ENCODE measurements at places on chromosomes 16 and 17. TPM values are rescaled to one million over a fixed set of nuclear protein-coding genes. Genes with fewer than 3 reads are reported as not detected.
A peak's percentile ranks its signal among the peaks of the same experiment; 100 is the strongest.

DNA sequence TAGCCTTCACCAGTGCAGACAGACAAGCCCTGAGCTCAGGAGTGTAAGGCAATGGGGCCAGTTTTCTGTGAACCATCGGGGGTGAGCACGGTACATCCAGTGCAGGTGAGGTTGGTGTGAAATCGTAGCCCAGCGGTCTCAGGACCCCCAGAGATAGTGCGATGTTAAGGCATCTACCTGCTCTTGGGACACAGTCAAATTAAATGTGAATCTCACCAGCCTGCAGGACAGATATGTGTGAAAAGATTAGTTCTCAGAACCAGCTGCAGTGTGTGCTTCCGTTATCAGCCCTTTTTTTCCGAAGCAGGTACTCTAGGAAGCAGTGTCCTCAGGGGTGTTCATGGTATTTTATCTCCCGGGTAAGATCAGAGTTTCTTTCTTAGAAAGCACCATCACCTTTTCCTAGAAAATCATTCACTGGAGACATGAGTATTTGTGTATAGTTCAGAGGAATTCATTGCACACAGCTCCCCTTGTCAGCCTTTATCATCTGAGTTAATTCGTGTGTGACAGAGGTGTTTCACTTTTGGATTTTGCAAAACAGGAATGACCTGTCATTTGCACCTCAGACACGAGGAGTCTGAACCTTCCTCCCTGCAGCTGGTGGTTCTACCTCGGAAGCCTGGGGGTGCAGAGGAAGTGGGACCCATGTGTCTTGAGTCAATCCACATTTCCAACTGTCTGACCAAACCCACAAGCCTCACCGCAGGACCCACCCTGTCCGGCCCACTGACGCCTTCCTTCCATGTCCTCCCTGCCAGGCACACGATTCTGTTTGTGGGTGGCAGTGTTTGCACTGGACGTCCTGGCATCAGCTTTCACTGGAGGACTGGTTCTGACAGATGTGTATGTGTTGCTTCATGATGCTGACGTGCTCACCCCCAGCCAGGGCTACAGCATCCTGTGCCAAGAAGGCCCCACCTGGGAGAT lies 107.8 kb downstream of the CLEC16A start:
- ATAC-seq = no peak

Gene TP53TG3F
- total RNA-seq = not detected

DNA sequence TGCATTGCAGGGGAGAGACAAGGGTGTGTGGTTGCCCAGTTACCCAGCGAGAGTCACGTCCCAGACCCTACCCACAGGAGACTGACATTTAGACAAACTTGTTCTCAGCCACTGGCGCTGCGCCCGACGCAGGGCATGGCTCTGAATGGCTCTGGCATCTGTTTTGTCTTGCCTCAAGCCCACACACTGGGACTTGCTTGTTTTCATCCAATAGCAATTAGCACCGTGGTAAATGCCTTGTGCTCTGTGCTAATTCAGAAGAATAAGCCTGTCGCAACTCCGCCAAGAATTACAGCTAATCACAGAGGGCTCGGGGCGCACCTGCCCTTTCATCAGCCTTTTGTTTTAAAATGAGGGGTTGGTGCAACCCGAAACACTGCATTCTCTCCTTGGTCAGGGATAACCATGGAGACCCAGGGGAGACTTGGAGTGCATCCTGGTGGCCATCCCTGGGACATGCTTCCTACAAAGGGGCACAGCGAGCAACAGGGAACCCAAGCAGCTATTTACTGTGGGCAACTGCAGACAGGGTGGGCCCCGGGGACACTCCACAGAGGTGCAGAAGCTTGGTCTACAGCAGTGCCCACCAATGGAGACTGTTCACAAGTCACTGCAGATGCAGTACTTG lies 220.6 kb upstream of the ZFHX3 start:
- ATAC-seq = peak; percentile 62

DNA sequence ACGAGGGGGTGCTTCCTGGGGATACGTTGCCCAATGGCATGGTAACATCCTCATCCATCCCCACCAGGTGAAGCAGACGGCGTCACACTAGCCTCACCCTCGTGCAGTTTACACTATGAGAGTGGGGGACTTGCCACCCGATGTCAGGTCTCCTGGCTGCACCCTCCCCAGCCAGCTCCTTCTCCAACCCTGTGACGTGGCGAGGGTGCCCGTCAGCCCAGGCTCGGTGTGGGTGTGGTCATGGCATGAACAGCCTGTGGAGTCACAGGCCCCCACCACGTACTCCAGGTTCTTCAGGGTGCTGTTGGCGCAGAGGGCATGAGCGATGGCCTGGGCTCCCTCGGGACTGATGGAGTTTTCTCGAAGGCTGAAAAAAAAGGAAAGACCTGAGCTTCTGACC lies 28.3 kb downstream of the NLRC3 start:
- no peak for ATAC-seq

Gene PRKCB
- total RNA-seq = 3.8 TPM

- no peak for ATAC-seq
These were observed 38.0 kb downstream of the MMP15 start for GRCh38 chr16:58063377-58064076.

DNA sequence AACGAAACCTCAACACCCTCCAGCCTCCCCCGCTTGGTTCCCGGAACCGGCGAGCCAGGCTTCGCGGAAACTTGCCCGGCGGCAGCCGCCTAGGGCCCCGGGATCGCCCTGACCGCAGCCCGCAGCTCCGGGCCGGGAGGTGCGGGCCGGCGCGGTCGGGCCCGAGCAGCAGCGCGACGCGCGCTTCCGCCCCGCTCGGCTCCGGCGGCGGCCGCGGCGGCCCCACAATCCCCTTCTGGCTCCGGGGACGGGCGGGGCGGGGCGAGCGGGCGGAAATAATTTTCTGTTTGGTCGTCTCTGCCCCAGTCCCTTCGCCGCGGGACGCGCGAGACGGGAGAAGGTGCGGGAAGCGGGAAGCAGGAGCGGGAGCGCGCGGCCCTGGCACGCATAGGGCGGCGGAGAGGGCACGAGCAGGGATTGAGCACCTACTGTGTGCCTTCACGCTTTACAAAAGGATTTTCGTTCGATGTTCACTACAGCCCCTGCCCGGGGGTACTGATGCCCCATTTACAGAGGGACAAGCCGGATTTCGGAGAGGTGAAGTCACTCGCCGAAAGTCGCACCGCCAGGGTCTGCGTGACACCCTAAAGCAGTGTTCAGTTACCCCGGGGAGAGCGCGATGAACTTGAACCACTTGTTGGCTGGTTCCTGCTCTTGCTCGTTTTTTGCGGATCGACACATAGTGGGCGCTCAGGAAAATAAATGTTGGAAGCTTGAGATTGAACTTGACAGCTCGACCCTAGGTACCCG lies 2.7 kb upstream of the MLLT6 start:
- peak; percentile 59 for ATAC-seq

Gene PABPN1L
- not detected for total RNA-seq

DNA sequence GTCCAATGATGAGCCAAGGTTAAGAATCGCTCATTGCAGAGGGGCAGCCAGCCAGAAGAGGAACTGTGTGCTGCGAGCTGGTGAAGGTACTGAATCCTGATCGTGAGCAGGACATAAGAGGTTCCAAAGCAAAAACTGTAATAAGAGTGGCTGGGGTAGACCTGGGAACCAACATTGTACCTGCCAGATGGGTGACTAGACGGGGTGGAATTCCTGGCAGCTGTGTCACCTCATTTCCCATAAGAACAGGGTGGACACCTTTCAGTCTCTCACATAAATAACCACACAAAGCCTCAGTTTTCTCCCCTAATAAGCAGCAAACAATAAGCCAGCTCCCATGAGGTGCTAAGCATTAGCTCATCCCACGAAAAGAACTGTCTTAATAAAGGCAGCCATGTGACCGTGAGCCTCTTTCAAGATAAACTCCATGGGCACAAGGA lies 290.3 kb downstream of the SOX9 start:
- no peak for ATAC-seq

DNA sequence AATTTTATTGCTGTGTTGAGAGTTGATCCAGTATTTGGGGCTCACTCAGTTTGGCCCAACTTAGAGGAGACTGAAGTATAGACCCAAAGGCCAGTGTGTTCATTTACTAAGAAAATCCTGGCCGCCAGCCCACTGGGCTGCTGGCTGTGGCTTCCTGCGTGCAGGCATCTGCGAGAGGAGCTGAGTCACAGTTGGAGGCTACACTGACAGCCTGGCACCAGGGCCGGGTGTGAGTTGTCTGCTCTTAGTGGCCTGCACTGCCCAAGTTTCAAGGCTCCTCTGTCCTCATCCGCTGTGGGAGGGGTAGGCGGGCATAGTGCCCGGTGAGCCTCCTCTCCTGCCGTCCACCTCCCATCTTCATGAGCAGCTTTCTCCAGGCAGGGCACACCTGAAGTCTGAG lies 54.2 kb downstream of the PLD6 start:
- peak; percentile 66 for ATAC-seq

Gene DNAH3
- 0.20 TPM for total RNA-seq

Gene KRTAP1-1
- total RNA-seq = not detected

DNA sequence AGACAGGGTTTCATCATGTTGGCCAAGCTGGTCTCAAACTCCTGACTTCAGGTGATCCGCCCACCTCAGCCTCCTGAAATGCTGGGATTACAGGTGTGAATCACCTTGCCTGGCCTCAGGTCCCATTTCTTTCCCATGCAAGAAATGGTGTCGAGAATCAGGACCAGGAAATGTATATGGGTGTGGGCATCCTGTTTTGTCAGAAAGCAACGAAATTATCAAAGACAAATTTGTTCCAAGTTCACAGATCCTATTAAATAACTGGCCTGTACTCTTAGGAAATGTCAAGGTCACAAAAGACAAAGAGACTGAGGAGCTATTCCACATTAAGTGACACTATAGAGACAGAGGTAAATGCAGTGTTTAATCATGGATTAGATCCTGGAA lies 17.1 kb upstream of the ST6GALNAC1 start:
- no peak for ATAC-seq

GRCh38 chr17:42908872-42909700 lies 8.5 kb downstream of the G6PC1 start:
- no peak for ATAC-seq

DNA sequence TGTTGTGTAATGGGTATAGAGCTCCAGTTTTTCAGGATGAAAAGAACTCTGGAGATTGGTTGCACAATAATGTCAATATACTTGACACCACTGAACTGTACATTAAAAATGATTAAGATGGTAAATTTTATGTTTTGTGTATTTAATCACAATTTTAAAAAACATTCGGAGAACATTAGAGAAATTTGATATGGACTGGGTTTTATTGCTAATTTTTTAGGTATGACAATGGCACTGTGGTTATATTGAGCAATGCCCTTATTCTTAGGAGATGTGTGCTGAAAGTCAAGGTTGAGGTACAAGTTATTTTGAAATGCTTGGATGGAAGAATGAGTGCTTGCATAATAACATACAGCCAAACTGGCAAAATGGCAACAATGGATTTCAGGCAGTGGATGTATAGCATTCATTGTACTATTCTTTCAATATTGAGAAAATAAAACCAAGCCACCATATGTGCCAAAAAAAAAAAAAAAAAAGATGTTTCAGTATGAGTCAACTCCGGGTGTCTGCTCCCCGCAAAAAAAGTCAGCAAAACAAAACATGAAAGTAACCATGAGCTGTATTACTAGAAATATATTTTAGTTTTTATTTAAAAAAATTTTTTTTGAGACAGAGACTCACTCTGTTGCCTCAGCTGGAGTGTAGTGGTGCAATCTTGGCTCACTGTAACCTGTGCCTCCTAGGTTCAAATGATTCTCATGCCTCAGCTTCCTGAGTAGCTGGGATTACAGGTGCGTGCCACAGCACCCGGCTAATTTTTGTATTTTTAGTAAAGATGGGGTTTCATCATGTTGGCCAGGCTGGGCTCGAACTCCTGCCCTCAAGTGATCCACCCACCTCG lies 19.8 kb downstream of the HOXB1 start:
- ATAC-seq = no peak

Gene TM4SF5
- total RNA-seq = not detected

- no peak for ATAC-seq
These were observed 1.5 kb downstream of the ABCC1 start for GRCh38 chr16:15950869-15951268.

Gene AOC2
- 2.7 TPM for total RNA-seq

DNA sequence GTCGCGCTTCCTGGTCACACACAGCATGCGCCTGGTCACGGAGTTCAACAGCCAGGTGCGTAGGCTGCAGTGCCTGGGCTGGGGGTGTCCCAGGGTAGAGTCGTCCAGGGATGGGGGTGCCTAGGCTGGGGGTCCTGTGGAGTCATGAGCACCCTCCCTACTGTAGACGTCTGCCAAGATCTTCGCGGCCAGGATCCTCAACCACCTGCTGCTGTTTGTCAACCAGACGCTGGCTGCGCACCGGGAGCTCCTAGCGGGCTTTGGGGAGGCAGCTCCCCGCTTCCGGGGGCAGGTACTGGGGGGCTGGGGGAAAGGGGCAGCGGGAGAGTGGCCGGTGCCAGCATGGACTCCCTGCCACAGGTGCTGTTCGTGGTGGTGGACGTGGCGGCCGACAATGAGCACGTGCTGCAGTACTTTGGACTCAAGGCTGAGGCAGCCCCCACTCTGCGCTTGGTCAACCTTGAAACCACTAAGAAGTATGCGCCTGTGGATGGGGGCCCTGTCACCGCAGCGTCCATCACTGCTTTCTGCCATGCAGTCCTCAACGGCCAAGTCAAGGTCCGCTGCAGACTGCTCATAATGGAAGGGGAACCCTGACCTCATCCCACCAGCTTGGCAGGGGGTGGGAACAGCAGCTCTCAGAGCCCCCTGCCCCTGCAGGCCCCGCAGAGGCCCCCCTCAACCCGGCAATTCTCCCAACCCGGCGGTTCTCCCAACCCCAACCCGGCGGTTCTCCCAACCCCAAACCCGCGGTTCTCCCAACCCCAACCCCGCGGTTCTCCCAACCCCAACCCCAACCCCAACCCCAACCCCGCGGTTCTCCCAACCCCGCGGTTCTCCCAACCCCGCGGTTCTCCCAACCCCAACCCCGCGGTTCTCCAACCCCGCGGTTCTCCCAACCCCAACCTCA lies 2.4 kb downstream of the PDIA2 start:
- ATAC-seq = no peak

Gene BAHCC1
- 1.8 TPM for total RNA-seq

Gene SCO1
- 21.5 TPM for total RNA-seq

GRCh38 chr17:18963126-18964017 lies 11.4 kb downstream of the SLC5A10 start:
- ATAC-seq = peak; percentile 90

DNA sequence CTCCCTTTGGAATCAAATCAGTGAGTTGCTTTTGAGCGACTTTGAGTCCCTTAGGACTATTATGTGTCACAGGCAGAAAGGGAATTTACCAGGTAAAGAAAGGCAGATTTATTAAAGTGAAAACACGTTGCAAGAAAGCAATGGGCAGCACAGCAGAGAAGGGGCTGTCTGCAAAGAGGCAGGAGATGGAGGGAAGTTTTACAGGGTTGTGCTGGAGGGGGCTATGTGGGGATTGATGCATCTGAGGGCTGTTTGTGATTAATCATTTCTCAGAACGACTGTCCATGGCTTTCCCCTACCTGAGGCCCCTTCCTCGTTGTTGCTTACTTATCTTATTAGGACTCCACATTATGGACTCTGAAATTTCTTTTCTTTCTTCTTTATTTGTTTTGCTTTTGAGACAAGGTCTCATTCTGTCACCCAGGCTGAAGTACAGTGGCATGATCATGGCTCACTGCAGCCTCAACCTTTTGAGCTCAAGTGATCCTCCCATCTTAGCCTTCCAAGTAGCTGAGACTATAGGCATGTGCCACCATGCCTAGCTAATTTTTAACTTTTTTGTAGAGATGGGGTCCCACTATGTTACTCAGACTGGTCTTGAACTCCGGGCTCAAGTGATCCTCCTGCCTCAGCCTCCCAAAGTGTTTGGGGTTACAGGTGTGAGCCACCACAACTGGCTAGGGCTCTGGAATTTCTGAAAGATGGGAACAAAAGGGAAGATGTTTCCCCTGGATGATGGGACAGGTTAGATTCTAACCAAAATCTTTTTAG lies 5.5 kb downstream of the WWP2 start:
- no peak for ATAC-seq

Gene RRAD
- 33.2 TPM for total RNA-seq
